ENCODE measurements at places on chromosomes 11 and 22. TPM values are rescaled to one million over a fixed set of nuclear protein-coding genes. Genes with fewer than 3 reads are reported as not detected.

ARHGAP42 gene
- total RNA-seq, result 5.7 TPM

DNA sequence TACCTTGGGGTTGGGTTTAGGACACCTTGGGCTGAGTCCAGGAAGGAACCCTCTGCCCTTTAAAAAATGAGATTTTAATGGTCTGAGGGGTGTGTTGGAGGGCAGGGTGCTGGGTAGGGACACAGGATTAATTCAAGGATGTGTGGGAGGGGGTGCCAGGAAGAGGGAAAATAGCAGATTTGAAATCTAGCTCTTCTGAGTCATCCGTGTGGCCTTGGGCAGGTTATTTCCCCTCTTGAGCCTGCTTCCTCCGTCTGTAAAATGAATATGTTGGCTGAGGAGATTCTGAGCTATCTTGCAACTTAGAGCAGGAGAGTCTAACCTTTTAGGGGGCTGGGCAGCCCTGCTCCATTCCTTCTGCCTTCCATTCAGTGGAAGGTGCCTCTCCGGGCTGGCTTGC lies 3.0 kb downstream of the TSPAN18 start:
- DNase-seq, result no peak

LSP1 gene
- 22.9 TPM for total RNA-seq

GRCh38 chr22:17109113-17109865 lies 11.9 kb downstream of the TMEM121B start:
- no peak for DNase-seq

DMC1 gene
- total RNA-seq, result 0.20 TPM

GRCh38 chr11:75563501-75563977 lies 1.5 kb downstream of the SERPINH1 start:
- DNase-seq, result no peak

DNA sequence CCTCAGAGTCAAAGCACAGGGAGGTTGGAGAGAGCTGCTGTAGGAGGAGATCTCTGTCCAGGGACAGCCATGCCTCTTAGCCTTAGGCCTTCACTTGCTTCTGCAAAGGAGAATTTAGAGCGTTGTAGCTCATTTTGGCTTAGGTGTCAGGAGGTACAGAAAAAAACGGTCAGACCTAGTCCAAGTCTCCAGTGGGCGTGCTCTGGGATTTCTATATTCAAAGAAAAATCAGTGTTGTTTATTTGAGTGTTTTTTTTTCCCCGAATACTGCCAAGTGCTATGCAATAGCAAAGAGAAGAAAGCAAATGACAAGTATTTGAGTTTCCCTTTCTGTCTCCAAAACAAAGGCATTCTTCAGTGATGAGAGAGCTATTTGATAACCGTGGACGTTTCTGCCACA lies 22.7 kb upstream of the OPCML start:
- no peak for DNase-seq

DNA sequence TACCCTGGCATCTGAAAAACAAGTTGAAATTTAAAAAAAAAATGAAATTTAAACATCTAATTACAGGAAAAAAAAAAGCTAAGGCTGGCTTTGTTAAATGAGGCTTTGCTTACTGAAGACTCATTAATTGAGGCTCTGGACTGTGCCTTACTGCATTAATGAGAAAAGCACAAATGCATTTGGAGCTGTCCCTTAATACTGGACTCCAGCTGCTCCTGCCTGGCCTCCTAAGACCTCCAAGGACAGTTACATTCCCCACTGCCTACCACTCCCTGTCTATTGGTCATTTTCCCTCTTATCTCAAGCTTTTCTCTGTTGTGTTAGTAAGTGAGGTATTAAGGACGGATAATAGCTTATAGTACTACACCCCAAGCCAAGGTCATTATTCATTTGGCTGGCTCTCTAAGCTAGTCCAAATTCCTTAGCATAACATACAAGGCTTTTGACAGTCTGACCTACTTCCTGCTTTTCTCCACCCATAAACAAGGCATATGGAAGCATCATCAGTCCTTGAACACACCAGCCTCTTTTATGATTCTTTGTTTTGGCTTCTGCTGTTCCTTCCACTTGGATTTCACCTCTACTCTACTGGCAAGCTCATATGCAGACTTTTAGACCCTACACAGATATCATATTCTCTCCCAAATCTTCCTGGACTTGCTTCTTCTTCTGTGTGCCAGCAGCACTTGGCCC lies 62.5 kb downstream of the USP35 start:
- DNase-seq, result no peak

DNA sequence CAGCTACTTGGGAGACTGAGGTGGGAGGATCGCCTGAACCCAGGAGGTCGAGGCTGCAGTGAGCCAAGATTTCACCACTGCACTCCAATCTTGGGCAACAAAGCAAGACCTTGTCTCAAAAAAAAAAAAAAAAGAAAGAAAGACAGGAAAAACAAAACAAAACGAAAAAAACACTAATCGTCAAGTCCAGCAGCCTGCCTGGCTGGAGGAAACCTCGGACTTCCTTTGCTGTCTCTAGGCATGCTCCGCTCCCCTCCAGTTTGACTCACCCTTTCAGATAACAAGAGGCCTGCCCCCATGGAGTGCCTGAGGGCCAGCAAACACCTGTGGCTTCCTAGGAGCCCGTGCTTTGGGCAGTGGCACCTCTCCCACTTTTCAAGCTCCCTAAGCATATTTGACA lies 28.8 kb upstream of the CHKA start:
- DNase-seq, result no peak

DNA sequence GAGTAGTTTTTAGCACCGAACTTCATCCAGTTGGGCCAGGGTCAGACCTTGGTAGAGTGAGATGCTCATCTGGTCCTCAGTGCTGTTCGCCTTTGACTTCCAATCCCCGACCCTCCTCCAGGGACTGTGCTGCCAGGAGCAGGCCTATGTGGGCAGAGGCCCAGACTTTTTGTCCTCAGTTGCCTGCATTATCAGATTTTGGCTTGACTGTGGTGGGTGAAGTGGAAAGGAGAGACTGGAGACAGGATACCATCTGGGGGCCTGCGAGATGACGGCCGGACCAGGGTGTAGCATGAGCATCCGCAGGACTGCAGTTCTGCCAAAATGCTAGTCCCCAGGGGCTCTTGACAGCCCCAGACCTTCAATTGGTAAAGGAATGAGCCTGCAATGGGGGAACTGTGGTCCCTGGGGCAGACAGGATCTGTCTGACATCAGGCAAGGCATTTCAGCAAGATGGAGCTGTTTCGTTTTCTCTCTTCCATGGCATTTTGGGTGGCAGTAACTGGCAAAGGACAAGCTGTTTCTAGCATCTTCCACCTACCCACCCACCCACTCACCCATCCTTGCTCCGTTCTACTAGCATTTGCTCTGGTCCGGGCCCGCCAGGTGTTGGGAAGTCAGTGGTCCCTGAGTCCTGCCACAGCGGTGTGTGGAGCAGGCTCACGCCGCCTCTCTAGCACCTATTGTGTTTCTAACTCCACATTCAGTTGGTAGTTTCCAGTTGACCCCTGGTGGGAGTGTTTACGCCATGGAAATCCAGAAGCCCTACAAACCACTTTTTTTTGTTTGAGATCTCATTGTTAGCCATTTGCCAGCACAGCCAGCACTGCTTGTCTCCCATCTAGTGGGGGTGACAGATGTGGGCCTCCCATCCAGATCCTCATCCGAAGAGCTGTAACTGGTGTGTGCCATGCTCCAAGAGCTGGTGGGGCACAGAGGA lies 53.5 kb downstream of the OTOG start:
- no peak for DNase-seq

- DNase-seq, result no peak
Observed at GRCh38 chr11:131841925-131842635, 471.7 kb downstream of the NTM start.

GRCh38 chr22:35531202-35531601 lies 9.4 kb upstream of the RASD2 start:
- DNase-seq, result no peak

SLC22A6 gene
- total RNA-seq, result not detected

CLTCL1 gene
- 9.6 TPM for total RNA-seq

GRCh38 chr11:63573881-63574855 lies 11.0 kb upstream of the PLAAT2 start:
- DNase-seq, result peak; percentile 38

- no peak for DNase-seq
Observed at GRCh38 chr11:48025984-48026340, 45.6 kb downstream of the PTPRJ start.

GRCh38 chr11:62547691-62548281 lies 1.2 kb upstream of the AHNAK start:
- DNase-seq, result peak; percentile 81

UBQLNL gene
- 0.17 TPM for total RNA-seq

GRCh38 chr22:36383110-36383581 lies 4.6 kb downstream of the MYH9 start:
- DNase-seq, result no peak

RBM4B gene
- total RNA-seq, result 13.1 TPM

GRCh38 chr11:113998574-113998973 lies 23.7 kb downstream of the HTR3A start:
- no peak for DNase-seq

FDXACB1 gene
- 1.3 TPM for total RNA-seq

- DNase-seq, result peak; percentile 22
Observed at GRCh38 chr22:50605613-50606074, 5.1 kb downstream of the MAPK8IP2 start.

Measured in left ventricle myocardium superior (tissue), 1 donor.